OCI-M1 (cell line): ENCODE measurements at places on chromosomes 7 and 10.

DNA sequence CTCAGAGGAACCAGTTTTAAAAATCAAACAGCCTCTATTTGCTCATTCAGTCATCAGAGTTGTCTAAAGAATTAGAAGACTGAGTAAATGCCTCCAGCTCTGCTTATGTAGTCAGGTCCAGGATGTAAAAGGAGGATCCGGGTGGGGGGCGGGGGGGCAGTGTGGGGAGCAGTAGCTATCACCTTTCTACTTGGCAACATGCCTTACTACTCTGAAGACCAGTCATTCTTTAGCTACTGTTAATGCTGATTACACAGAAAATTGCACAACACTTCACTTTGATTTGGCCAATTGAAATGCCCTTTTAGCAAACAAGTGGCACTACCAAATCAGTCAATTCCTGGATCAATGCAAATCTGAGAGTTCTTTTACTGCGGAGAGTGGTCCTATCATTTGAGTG, 164.2 kb downstream of the NXPH1 start:
- DNase-seq = no peak

- DNase-seq = no peak
These were observed 529.5 kb upstream of the SEMA3D start for GRCh38 chr7:85716353-85716752.

DNA sequence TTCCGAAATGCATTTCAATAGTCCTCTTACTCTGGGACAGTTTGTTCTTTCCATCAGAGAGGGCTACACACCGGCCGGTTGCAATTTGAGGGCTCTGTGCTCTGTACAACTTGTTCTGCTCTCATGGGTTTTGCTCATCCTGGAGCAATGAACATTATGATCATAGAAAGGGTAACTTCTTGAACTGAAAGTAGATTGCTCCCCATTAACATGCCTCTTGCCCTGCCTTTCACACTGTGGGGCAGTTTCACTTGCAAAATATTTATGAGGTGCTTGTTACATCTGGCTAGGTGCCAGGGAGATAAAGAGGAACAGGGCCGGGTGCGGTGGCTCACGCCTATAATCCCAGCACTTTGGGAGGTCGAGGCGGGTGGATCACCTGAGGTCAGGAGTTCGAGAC, 97.3 kb upstream of the MPP7 start:
- no peak for DNase-seq

- no peak for DNase-seq
These were observed 513.6 kb downstream of the HTR7 start for GRCh38 chr10:90344226-90344625.

DNA sequence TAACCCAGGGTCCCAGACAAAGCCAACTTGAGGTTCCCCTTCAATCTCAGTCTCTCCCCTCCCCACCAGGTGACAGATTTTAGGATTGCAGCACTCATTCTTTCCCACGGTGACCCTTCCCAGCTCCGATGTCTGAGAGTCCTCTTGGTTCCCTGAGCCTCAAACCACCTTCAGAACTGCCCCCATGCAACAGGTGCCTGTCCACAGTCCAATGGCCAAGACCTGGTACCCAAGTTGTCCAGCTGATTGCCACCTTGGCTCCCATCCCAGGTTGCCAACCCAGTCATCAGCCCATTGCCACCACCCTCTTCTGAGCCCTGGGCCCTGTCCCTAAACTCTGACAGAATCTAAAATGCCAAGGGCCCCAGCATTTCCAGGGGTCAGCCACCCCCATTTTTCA, 53.5 kb downstream of the SLIT1 start:
- DNase-seq = no peak

GRCh38 chr10:101837748-101838147, 5.9 kb downstream of the KCNIP2 start:
- DNase-seq = no peak

- no peak for DNase-seq
These were observed 26.6 kb downstream of the SLC29A3 start for GRCh38 chr10:71345694-71346093.

- no peak for DNase-seq
These were observed 33.4 kb upstream of the BMPR1A start for GRCh38 chr10:86723009-86723408.

DNA sequence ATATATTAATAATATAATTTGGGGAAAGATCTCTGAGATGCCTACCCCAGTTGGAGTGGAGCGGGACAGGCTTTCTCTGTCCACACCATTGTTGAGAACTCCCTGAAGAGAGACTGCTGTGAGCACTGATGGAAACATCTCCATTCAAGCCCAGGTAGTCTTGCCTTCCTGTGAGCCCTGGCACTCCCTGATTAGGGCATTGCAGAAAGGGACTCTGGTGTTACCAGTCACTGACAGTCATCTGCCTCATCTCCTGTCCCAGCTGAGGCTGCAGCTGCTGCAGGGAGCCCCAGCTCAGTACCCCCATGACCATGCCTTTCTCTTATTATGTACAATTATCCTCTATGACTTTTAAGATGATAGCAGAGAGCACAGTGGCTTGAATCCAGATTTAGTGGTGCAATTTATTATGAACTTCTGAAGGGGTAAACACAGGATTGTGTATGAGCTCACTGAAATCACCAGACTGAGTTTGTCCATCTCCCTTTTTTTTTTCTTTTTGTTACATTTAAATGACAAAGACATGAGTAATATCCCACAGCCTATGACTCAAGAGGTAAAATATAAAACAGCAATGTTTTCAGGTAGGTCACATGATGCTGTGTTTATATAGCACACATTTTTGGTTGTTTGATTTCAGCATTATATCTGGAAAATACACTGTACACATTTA, 236.9 kb downstream of the SLC25A13 start:
- no peak for DNase-seq

- peak; percentile 19 for DNase-seq
These were observed 105.6 kb downstream of the MAPK8 start for GRCh38 chr10:48412081-48412480.

DNA sequence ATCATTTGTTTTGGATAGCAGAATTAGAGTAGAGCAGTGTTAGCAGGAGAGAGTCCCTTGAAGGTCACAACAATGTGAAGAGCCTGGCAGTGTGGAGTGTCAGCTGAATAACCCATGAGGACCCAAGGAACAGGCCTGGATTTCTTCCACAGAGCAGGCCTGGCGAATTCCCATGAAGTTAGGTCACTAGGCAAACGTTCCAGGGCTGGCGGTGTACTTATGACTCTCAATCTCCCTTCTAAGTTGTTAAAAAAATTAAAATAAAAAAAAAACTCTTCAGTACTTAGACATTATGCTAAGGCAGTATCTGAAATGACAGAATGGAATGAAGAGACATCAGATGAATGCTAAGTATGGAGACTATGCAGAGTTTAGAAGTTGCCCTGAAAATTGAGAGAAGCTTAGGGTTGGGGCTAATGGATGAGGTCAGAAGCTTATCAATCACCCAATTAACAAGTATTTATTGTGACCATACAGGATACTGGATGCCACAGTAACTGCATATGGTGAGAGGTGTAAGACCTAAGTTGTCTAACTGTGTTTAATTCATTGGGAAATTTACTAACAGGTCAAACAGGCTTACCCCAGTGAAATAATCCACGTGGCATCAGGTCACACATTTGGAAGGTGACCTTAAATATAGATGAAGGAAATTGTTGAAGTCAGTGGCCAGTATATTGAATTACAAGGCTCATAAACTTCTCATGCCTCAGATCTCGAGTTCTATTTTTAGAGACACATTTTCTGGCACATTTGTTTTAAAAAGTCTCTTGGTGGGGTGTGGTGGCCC, 126.2 kb upstream of the NRP1 start:
- DNase-seq = no peak

DNA sequence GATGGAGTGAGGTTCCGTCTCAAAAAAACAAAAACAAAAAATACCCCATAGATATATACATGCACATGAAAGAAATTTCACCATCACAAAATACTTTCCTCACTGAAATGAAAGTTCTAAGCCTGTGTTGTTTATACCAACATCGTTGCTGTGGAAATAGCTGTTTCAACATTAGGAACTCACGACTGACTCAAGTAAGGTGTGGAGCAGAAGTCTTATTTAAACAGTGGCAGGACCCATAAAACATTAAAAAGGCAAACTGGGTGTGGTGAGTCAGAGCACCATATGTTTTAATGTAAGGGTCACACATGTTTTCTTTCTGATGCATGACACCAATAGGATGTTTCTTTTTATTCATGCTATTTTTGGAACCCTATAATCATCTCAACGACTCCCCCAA, 48.3 kb downstream of the BAIAP2L1 start:
- DNase-seq = no peak

GRCh38 chr7:129896568-129897382, 56.0 kb downstream of the UBE2H start:
- no peak for DNase-seq

- DNase-seq = no peak
These were observed 91.5 kb downstream of the LYZL2 start for GRCh38 chr10:30538086-30538485.

DNA sequence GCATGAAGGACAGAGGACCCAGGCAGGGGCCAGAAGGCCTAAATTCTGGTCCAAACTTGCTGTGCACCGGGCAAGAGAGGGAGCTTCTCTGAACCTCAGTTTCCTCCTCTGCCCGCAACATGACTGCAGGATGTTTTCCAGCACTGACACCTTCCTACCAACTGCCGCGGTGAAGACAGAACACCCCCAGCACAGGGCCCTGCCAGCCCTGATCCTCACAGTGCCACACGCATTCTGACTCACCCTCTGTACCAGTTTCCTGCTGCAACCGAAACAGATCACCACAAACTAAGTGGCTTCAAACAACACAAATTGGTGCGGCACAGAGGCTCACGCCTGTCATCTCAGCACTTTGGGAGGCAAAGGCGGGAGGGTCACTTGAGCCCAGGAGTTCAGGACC, 18.1 kb downstream of the MAD1L1 start:
- DNase-seq = no peak

- no peak for DNase-seq
These were observed 26.6 kb downstream of the WNT8B start for GRCh38 chr10:100489396-100489795.

DNA sequence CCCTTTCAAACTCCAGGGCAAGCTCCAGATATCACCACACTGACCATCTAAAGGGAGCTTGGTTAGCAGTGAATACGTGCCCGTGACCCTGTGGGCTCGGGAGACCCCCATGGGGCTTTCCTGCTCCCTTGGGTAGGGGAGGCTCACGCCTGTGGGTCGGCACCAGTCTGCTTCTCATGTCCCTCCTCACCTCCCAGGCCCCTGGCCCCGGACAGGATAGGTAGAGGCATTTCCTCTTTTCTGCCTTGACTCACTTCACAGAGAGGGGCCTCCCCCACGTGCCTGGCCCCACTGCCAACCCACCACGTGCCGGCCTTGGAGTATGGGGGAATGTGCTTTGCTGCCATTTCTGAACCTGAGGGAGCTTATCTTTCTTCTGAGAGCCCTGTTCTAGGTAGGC, 131.3 kb upstream of the FAM20C start:
- peak; percentile 20 for DNase-seq

- DNase-seq = peak; percentile 32
These were observed 6.9 kb upstream of the MXI1 start for GRCh38 chr10:110200503-110200902.

DNA sequence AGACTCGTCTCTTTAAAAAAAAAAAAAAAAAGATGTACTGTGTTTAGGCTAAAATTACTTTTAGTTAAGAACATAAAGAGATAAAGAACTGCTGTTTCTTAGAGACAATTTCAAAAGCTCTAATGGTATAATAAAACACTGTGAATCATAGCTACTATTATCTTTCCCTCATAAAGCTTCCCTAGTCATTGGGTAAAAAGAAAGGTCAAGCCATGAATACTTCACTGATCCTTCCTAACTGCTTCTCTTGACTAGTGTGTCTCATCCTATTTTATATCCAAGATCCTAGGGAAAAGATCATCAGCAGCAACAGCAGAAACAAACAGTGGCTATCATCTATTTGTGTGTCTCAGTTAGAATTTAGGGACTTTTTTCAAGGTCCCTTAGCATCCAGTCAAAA, 10.5 kb downstream of the YME1L1 start:
- no peak for DNase-seq

DNA sequence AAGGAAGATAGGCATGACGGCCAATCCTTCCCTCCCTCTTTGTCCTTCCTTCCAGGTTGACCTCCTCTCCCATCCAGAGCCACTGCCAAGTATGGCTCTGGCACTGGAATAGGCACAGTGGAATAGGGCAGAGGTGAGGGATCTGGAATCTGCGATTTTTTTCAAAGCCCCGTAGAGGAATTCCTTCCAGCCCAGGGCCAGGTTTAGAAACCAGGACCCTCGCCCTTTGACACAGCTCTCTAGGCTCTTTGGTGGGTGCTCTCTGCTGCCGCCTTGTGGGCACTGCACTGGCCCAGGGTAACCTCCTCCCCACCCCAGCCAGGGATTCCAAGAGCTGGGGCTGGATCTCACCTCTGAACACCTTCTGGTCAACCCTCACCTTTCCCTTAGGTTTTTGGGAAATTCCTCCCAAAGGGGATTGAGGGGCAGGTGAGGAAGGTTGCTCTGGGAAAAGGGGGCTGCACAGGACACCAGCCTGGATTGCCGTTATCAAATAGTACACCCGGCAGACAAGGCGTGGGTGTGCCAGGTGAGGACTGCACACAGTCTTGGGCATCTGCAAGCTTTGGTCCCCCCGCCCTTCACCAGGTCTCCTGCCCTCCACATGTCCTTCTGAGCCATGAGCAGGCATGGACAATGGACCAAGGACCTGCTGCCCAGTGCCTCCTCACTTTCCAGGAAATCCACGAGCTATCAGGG, 22.8 kb downstream of the C10orf105 start:
- DNase-seq = peak; percentile 81

GRCh38 chr10:21068026-21068656, 171.0 kb upstream of the NEBL start:
- DNase-seq = no peak

GRCh38 chr7:23276376-23276775, 22.8 kb upstream of the MALSU1 start:
- peak; percentile 42 for DNase-seq

- no peak for DNase-seq
These were observed 33.9 kb downstream of the MALSU1 start for GRCh38 chr7:23332910-23333612.

GRCh38 chr10:104146882-104147281, 24.9 kb downstream of the SFR1 start:
- no peak for DNase-seq

- no peak for DNase-seq
These were observed 411.8 kb upstream of the FOXK1 start for GRCh38 chr7:4270268-4270667.

DNA sequence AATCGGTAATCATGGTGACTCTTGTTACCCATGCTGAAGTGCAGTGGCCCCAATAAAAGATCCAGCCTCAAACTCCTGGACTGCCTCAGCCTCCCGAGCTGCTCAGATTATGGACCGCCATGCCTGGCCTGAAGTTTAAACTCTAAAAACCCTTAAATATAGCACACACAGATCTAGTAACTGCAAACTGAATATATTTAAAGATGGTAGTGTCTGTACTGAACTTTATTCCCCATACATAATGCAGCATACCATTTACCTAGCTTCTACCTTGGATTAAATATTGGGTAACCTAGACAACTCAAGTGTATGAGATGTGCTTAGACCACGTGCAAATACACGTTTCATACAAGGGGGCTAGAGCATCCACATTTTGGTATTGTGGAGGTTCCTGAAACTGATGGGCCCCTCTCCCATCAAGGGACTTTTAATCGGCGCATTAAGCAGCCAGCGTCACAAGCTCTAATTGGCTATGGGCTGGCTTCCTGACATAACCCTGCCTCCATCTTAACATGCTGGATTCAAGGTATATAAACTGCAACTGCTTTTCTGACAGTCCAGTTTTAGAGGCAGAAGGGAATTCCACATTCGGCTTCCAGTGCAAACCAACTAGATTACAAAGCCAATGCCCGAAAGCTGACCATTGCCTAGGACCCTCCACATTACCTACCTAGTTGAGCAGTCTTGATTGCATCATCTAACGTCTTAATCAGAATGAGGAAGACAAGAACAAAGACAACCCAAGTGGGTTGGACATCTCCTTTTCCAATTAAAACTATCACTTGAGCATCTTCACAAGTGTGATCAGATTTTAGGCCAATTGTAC, 13.0 kb downstream of the HNRNPA2B1 start:
- DNase-seq = peak; percentile 63
